ENCODE measurements at places on chromosomes 3 and 15. TPM values are rescaled to one million over a fixed set of nuclear protein-coding genes. Genes with fewer than 3 reads are reported as not detected.
A peak's percentile ranks its signal among the peaks of the same experiment; 100 is the strongest.

ACKR2 gene
- 1.1 TPM for total RNA-seq

SLC12A1 gene
- total RNA-seq: not detected

GRK7 gene
- not detected for total RNA-seq

- no peak overlapping the region for H3K27ac ChIP-seq
- no peaks in the 10 kb centered on the region for H3K36me3 ChIP-seq
- no peaks in the 10 kb centered on the region for H3K4me1 ChIP-seq
- no peak overlapping the region for H3K4me3 ChIP-seq
- DNase-seq: no peak
Observed at GRCh38 chr3:16944356-16944755, 59.6 kb downstream of the PLCL2 start.

- H3K4me1 ChIP-seq: peaks cover 8% of the 10 kb centered on the region
- H3K4me3 ChIP-seq: no peak overlapping the region
- DNase-seq: no peak
- H3K27me3 ChIP-seq: no peaks in the 10 kb centered on the region
- no peaks in the 10 kb centered on the region for H3K36me3 ChIP-seq
Observed at GRCh38 chr3:111326144-111326995, 215.6 kb upstream of the CD96 start.

GRCh38 chr15:31343831-31344230 lies 17.2 kb downstream of the KLF13 start:
- H3K4me1 ChIP-seq: peaks cover 21% of the 10 kb centered on the region
- DNase-seq: no peak
- no peaks in the 10 kb centered on the region for H3K27me3 ChIP-seq
- H3K4me3 ChIP-seq: no peak overlapping the region
- peaks cover 3% of the 10 kb centered on the region for H3K36me3 ChIP-seq
- no peak overlapping the region for H3K27ac ChIP-seq

DNA sequence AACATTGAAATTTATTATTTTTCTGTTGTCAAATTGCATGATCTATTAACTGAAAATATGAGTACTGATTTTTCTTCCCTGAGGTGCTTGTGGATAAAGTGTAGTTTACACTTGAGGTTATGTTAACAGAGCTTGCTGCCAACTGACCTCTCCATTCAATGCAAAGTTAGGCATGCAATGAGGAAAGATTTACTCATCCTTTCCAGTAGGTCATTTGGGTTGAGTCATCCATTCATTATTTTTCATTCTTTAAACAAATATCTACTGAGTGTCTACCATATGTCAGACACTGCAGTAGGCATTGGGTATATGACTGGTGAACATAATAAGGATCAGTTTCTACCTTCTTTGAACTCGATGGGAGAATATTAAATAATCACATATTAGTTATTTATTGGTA lies 604.1 kb downstream of the EDEM1 start:
- H3K4me3 ChIP-seq: no peak overlapping the region
- H3K27me3 ChIP-seq: no peaks in the 10 kb centered on the region
- no peaks in the 10 kb centered on the region for H3K36me3 ChIP-seq
- DNase-seq: no peak
- H3K27ac ChIP-seq: no peak overlapping the region

GRCh38 chr3:35675206-35675605 lies 35.9 kb downstream of the ARPP21 start:
- DNase-seq: no peak
- H3K4me1 ChIP-seq: no peaks in the 10 kb centered on the region
- no peak overlapping the region for H3K4me3 ChIP-seq
- no peaks in the 10 kb centered on the region for H3K36me3 ChIP-seq

DNA sequence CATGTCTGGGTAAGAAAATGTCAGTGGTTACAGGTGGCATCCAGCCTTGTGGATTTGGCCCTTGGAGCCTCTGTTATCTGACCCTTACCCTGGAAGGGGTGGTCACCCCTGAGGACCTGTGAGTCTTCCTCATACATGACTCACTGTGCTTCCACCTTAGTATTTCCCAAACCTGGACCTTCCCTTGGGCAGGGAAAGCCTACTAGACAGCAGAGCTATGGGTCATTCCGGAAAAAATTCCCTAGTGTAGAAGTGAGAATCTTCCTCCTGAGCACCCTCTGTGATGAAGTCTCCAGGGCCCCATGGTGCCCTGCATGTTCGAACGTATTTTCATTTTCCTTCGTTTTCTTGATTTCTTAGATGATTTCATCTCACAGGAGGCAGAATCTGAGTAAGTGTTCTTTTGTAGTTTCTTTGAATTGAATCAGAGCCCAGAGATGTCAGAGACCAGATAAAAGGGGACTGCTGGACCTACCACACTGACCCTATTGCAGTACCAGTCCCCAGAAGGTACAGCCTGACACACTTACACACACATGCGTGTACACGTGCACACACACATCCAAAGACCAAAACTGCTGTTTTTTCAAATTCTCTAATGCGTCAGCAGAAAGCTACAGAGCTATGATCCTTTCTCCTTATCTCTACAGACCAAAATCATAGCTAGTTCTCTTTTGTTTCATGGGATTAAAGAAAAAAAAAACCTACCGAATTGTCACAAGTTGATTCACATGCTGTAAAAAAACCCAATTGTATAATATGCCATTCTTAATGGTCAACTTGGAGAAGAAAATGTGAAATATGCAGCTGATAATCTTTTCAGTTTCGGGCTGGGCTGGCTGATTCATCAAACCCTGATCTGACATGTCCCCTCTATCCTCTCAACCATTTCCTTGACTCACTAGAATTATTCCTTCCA lies 50.5 kb upstream of the ARHGEF3 start:
- H3K27ac ChIP-seq: no peak overlapping the region
- no peak for DNase-seq
- H3K27me3 ChIP-seq: no peaks in the 10 kb centered on the region
- H3K36me3 ChIP-seq: no peaks in the 10 kb centered on the region

DNA sequence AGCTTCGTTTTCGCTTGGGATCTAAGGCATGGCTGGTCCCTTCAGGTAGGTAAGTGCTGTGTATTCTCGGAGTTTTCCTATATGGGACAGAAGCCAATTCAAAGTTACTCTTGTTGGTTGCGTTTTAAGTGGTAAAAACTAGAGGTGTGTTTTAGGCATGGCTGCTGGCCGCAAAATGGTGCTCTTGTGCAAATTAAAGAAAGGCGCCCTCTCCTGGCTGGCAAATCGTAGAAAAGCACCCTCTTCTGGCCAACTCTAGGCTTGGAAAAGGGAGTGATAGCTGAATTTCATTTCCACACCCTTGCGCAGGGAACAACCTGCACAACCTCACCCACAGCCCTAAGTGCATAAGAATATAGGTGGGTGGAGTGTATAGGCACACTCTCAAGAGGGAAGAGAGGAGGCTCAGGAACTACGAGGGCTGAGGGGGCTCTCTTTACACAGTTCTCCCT lies 23.5 kb downstream of the DRD3 start:
- peak; percentile 21 for DNase-seq
- H3K36me3 ChIP-seq: no peaks in the 10 kb centered on the region
- peaks cover 5% of the 10 kb centered on the region for H3K4me1 ChIP-seq
- peaks cover 35% of the 10 kb centered on the region for H3K27me3 ChIP-seq
- H3K27ac ChIP-seq: no peak overlapping the region
- H3K4me3 ChIP-seq: no peak overlapping the region

DNA sequence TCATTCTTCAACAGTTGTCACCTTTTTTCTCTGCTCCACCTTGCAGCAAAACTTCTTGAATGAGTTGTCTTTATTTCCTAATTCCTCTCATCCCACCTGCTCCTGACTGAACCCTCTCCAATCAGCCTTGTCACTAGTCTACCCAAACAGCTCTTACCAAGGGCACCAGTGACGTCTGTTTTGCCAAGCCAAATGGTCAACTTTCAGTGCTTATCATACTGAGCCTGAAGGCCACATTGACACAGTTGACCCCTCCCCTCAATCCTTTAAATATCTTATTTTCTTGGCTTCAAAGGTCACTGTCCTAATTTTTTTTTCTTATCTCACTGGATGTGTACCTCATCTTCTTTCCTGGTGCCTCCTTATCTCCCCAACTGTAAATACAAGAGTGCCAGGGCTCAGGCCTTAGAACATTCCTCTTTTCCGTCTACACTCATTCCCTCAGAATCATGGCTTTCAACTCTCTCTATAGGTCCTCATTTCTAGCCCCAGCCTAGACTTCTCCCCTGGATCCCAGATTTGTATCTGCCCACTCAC lies 43.2 kb downstream of the CMTM8 start:
- H3K27ac ChIP-seq: peak overlapping the region; percentile 37
- no peak overlapping the region for H3K4me3 ChIP-seq

GRCh38 chr3:42025370-42026138 lies 63.7 kb upstream of the ULK4 start:
- peak overlapping the region; percentile 8 for H3K27ac ChIP-seq
- no peaks in the 10 kb centered on the region for H3K36me3 ChIP-seq
- DNase-seq: no peak
- H3K4me1 ChIP-seq: peaks cover 60% of the 10 kb centered on the region
- no peaks in the 10 kb centered on the region for H3K27me3 ChIP-seq

DNA sequence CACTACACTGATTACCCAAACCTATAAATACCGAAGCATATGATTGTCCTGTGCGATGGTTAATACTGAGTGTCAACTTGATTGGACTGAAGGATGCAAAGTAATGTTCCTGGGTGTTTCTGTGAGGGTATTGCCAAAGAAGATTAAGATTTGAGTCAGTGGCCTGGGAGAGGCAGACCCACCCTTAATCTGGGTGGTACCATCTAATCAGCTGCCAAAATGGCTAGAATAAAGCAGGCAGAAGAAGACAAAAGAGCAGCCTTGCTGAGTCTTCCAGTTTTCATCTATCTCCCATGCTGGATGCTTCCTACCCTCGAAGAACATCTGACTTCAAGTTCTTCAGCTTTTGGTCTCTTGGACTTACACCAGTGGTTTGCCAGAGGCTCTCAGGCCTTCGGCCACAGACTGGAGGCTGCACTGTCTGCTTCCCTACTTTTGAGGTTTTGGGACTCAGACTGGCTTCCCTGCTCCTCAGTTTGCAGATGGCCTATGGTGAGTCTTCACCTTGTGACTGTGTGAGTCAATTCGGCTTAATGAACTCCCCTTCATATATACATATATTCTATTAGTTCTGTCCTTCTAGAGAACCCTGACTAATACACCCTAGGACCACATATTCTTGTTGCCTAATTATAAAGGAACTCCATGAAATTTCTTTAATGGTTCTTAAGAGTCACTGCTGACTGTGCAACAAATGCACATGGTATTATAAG lies 31.7 kb downstream of the CSNK1G1 start:
- no peaks in the 10 kb centered on the region for H3K36me3 ChIP-seq
- H3K4me3 ChIP-seq: no peak overlapping the region
- no peaks in the 10 kb centered on the region for H3K4me1 ChIP-seq
- no peak for DNase-seq

DNA sequence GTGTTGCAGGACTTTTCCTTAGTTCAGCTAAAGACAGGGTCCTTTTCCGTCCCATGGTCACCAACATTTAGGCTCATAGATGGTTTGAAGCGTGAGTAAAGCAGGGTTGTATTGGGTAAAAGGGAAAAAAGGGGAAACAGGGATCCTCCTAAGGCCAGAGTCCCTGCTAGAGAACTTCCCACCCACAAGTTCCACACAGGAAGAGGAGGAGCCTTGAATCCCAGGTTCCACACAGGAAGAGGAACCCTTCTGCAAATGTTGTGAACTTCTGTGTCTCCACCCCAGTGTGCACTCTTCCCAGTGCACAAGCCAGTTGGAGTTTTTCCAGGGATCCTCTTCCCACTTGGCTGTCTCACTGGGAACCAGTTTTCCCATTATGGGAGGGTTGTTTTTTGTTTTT lies 27.6 kb upstream of the ATP8B4 start:
- no peaks in the 10 kb centered on the region for H3K27me3 ChIP-seq
- DNase-seq: no peak
- H3K36me3 ChIP-seq: no peaks in the 10 kb centered on the region
- H3K4me1 ChIP-seq: peaks cover 16% of the 10 kb centered on the region
- no peak overlapping the region for H3K4me3 ChIP-seq
- H3K27ac ChIP-seq: peak overlapping the region; percentile 17

- H3K36me3 ChIP-seq: no peaks in the 10 kb centered on the region
- H3K27me3 ChIP-seq: no peaks in the 10 kb centered on the region
- no peaks in the 10 kb centered on the region for H3K4me1 ChIP-seq
- no peak overlapping the region for H3K27ac ChIP-seq
- no peak for DNase-seq
- no peak overlapping the region for H3K4me3 ChIP-seq
Observed at GRCh38 chr3:106750092-106750491, 627.1 kb upstream of the CCDC54 start.

DNA sequence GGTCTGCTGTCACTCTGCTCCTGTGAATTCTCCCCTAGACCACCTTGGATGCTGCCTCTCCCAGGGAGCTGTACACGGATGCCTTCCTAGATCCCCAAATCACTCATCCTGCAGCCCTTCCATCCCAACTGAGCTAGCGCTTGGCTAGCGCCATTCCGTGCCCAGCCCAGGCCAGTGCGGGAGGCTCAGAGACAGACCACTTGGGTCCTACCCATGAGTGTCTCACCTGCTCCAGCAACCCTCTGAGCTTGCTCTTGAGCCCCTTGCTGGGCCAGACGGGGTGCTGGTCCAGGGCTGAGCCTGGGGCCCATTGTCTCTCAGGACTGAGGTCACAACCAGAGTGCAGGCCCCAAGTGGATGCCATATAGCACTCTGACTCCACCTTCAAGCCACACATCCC lies 17.7 kb downstream of the SH2D7 start:
- DNase-seq: no peak
- no peaks in the 10 kb centered on the region for H3K36me3 ChIP-seq
- no peak overlapping the region for H3K27ac ChIP-seq
- H3K4me3 ChIP-seq: no peak overlapping the region
- peaks cover 15% of the 10 kb centered on the region for H3K4me1 ChIP-seq

DNA sequence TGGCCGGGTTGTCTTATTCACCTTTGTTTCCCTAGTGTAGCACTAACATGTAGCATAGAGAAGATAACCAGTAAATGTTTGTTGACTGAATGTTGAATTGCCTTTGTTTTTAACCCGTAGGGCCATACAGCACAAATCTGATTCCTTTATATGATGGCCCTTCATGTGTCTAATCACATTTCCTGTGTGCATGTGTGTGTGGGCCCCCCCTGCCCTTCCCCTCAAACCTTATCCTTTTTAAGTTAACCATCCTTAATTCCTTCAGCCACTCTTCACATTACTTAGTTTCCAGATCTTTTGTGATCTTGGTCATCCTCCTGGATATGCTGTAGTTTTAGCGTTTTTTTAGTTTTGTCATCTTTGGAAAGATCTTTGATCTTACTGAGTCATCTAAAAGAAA lies 4.2 kb downstream of the NEO1 start:
- no peaks in the 10 kb centered on the region for H3K27me3 ChIP-seq
- H3K4me1 ChIP-seq: peaks cover 7% of the 10 kb centered on the region
- no peak overlapping the region for H3K27ac ChIP-seq
- H3K4me3 ChIP-seq: no peak overlapping the region
- DNase-seq: no peak

DNA sequence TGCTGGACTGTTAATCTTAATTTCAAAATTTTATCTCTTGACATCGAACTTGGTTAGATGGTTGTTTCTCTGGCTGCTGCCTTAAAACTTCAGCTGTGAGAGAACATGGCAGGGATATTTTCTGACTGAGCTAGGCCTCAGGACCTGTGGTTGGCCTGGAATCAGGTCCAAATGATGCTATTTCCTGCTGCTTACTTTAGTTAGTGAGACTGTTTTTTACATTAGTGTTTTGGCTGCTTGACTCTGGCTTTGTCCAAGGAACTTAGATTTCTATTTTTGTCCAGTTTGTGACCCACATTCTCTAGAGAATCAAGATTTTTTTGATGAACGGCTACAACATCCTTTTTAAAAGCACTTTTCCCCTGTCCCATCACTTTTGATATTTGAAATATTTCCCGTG lies 497.9 kb upstream of the SGO1 start:
- no peaks in the 10 kb centered on the region for H3K27me3 ChIP-seq
- no peaks in the 10 kb centered on the region for H3K4me1 ChIP-seq
- no peak for DNase-seq
- H3K27ac ChIP-seq: no peak overlapping the region
- H3K36me3 ChIP-seq: no peaks in the 10 kb centered on the region

- no peaks in the 10 kb centered on the region for H3K36me3 ChIP-seq
- H3K27ac ChIP-seq: no peak overlapping the region
- H3K27me3 ChIP-seq: no peaks in the 10 kb centered on the region
- H3K4me3 ChIP-seq: no peak overlapping the region
Observed at GRCh38 chr3:87082796-87083440, 92.0 kb upstream of the VGLL3 start.
